ENCODE measurements at places on chromosomes 6 and 20. TPM values are rescaled to one million over a fixed set of nuclear protein-coding genes. Genes with fewer than 3 reads are reported as not detected.

- no peaks in the 10 kb centered on the region for H3K36me3 ChIP-seq
- no peak overlapping the region for H3K27ac ChIP-seq
- no peak overlapping the region for H3K4me3 ChIP-seq
- H3K27me3 ChIP-seq = no peaks in the 10 kb centered on the region
Measured at GRCh38 chr6:44969446-44970185, 358.5 kb upstream of the RUNX2 start.

- no peaks in the 10 kb centered on the region for H3K4me1 ChIP-seq
- no peak overlapping the region for H3K27ac ChIP-seq
- H3K4me3 ChIP-seq = no peak overlapping the region
- no peak for DNase-seq
- H3K27me3 ChIP-seq = no peaks in the 10 kb centered on the region
Measured at GRCh38 chr6:161644521-161644920, 370.7 kb upstream of the AGPAT4 start.

- no peak for DNase-seq
- H3K27me3 ChIP-seq = no peaks in the 10 kb centered on the region
- no peaks in the 10 kb centered on the region for H3K4me1 ChIP-seq
- H3K36me3 ChIP-seq = no peaks in the 10 kb centered on the region
Measured at GRCh38 chr6:162088091-162088490, 639.5 kb downstream of the PRKN start.

- H3K4me1 ChIP-seq = no peaks in the 10 kb centered on the region
- no peak overlapping the region for H3K27ac ChIP-seq
Measured at GRCh38 chr20:24771542-24772061, 177.5 kb upstream of the CST7 start.

- H3K27me3 ChIP-seq = no peaks in the 10 kb centered on the region
- H3K4me1 ChIP-seq = no peaks in the 10 kb centered on the region
- DNase-seq = no peak
- no peak overlapping the region for H3K27ac ChIP-seq
Measured at GRCh38 chr6:137115658-137116057, 57.8 kb downstream of the IL22RA2 start.

The SLC32A1 gene
- not detected for total RNA-seq

The SAMD3 gene
- 0.81 TPM for total RNA-seq

The KCNQ5 gene
- total RNA-seq = 1.1 TPM

The CST4 gene
- not detected for total RNA-seq

Measured in sigmoid colon (tissue), 7 donors.